ENCODE measurements at places on chromosomes 11 and 22.

- DNase-seq: no peak
Measured at GRCh38 chr22:25490896-25491295, 73.6 kb upstream of the GRK3 start.

DNA sequence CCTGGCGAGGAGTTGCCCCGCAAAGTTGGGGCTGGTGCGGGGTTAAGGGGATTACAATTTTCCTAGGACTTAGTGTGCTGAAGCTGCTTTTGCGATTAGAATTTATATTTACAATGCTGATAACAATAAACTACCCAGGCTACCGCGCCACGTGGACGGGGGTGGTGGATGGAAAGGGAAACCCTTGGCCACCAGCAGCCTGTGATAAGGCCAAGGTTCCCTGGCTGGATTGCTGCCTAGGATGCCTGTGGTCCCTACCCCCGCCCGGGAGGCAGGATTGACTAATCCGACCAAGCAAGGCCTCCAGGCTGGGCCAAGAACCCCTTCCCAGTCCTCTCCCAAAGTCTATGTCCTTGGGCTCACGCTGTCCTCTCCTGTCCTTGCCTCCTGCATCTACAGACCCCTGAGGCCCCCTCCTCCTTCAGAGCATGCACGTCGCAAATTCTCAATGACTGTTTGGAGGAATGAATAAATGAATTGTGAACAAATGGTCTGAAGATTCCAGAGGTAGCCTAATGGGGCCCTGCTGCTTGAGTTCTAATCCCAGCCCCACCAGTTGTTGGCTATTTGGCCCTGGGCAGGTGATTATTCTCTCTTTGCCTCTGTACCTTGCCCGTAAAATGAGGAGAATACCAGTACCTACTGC lies 7.6 kb upstream of the CHKA start:
- DNase-seq: no peak

GRCh38 chr11:86814775-86815174 lies 14.4 kb downstream of the PRSS23 start:
- DNase-seq: no peak

DNA sequence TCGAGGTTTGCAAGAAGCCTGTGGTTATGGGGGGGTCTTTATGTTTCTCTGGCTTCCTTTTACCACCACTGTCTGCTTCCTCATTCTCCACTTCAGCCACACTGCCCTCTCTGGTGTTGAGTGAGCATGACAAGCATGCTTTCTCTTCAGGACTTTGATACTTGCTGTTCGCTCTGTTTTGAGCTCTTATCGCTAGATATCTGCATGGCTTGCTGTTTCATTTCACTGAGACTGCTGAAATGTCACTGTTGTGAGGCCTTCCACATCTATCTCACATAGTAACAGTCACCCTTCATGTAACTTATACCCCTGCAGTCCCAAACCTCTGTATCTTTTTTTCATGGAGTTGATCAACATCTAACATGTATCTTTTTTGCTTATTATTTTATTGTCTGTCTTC lies 59.8 kb downstream of the TMEM135 start:
- peak; percentile 8 for DNase-seq

DNA sequence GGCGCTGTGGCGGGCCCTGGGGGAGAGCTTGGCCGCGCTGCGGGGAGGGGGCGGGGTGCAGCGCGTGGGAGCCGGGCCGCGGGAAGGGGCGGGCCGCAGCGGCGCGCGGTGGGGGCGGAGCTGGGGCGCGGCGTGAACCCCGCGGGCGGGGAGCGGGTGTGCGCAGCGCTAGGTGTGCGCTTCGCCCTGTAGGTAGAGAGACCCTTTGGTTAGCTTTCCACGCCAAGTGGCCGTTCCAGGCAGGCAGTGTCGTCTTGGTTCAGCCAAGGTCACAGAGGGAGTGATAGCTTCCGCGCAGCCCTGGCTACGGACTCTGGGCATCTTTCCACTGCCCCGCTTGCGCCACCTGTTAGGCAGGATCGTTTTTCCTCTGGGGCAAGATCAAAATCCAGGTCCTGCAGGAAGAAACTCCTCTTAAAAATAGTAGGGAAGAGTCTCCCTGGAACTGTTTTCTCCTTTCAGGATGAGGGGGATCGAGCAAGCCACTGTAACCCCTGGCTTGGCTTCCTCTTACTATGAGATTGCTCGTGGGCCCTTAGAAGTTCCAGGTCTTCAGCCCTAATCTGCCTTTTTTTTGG lies 434 bp downstream of the BANF1 start:
- DNase-seq: peak; percentile 73

GRCh38 chr11:34773826-34774225 lies 142.4 kb downstream of the APIP start:
- no peak for DNase-seq

GRCh38 chr22:26466196-26466595 lies 17.4 kb downstream of the HPS4 start:
- DNase-seq: peak; percentile 43

- DNase-seq: no peak
Measured at GRCh38 chr11:8196749-8197148, 27.9 kb upstream of the RIC3 start.

DNA sequence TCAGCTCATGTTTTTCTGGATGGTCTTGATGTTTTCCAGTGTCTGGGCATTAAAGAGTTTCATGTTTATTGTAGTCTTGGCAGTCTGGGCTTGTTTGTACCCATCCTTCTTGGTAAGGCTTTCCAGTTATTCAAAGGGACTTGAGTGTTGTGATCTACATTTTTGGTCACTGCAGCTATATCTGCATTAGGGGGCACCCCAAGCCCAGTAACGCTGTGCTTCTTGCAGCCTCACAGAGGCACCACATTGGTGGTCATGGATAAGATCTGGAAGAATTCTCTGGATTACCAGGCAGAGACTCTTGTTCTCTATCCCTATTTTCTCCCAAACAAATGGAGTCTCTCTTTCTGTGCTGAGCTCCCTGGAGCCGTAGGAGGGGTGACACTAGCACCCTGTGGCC lies 451.5 kb upstream of the FAT3 start:
- no peak for DNase-seq

DNA sequence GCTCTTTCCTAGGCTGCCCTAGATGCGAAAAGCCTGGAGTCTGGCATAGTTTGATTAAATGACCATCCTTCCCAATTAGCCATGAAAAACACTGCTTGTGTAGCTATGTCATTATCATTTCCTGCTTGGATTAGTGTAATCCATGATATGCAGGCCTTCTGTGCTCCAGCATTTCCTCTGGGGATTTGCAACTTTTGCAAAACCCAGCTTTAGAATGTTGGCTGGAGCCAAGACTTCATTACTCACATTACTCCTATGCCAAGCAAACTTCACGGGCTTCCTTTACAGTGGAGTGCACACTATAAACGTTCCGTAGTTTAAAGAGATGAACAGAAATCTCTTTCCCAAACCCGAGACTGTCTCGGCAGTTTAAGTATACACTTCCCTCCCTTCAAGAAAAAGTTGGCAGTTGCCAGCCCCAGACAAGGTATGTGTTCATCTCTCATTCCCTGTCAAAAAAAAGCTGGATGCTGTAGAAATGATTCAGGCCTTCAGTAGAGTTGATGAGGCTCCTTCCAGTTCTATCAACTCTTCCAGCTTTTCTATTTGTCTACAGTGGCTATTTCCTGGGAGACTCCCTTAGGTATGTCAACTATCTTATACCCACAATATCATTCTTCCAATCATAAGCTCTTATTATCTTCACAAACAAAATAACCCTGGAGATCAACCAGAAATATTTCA lies 180.0 kb downstream of the MAML2 start:
- no peak for DNase-seq

GRCh38 chr11:114058871-114059277 lies 637 bp upstream of the ZBTB16 start:
- no peak for DNase-seq

DNA sequence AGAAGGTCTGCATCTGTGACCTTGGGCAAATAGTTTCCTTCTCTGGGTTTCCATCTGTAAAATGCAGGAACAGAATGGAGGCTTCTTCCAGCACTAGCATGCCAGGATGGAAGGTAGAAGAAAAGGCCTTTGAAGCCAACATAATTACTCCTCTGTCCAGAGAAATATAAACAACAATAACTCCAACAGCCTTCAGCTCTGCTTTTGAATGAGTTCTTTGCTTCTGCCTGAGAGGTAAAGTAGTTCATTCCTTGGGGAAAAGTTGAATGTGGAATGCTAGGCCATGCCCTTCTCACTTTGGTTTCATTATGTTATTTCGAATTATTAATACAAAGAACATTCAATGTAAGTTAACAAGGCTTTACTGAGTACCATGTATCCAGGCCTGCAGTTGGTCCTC lies 61.2 kb upstream of the BLID start:
- no peak for DNase-seq

DNA sequence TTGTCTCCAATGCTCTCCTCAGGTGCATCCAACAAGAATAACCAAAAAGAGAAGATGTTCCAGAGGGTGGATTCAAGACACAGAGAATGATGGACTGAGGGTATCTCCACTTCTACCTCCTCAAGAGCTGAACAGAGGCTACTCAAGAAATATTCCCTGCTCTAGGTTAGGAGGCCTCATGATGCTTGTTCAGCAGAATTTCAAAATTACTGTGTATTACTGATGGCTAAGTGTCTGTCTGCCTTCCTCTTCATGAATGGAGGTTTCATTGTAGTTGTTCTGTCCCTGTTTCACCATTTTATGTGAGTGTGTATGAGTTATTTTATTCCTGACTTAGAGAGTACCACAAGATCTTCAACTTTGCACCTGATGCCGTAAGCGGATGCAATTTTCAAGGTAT lies 76.8 kb downstream of the JRKL start:
- no peak for DNase-seq

GRCh38 chr11:77557553-77557952 lies 32.2 kb upstream of the AQP11 start:
- peak; percentile 33 for DNase-seq

DNA sequence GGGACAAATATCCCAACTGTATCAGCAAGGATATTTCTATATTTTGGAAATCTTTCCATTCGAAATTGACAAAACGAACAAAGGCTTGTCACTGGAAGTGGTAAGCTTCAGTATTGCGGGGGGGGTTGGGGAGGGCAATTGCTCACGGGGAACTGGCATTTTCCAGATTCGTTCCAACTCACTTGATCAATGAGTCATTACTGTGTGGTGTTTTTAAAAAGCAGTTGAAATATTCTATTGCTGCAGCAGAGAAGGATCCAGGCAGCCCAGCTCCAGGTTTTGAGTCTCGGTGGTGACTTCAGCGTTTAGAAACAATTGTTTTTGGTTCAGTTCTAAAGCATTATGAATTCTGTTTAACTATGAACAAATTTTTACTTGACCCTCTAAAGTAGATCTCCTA lies 33.8 kb upstream of the FBLN1 start:
- DNase-seq: peak; percentile 16

DNA sequence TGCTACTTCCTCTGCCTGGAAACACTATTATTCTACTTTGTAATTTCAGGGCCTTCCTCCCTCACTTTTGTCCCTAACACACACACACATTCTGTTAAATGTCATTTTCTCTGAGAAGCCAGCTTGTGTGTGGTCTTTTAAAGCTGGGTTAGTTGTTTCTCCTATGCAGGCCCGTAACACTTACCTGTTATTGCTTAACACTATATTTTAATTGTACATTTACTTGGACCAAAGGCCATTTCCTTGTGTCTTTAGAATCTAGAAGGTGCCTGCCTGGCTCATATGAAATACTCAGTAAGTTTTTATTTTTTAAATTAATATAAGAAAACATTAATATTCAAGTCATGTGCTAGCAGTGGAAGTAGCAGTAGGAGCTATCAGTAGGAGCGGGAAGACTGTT lies 30.6 kb downstream of the FAR1 start:
- DNase-seq: no peak

DNA sequence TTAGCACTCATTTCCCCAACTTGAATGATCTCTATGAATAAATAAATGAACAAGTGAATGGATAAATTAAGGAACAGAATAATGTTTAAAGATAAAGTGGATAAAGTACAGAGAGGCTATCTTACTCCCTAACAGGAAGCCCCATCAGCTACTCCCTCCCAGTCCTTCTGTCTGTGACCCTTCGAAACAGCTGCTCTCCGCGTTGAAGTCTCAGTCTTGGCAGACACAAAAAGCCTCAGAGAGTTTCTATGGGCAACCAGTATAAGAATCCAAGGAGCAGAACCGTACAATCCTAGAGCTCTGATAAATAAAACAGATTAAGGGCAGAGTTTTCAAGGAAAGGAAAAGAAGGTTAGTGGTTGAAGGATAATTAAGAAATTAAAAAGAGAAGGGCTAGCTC lies 35.0 kb downstream of the GUCY1A2 start:
- DNase-seq: peak; percentile 31

GRCh38 chr22:24567668-24568067 lies 11.9 kb downstream of the SNRPD3 start:
- no peak for DNase-seq

DNA sequence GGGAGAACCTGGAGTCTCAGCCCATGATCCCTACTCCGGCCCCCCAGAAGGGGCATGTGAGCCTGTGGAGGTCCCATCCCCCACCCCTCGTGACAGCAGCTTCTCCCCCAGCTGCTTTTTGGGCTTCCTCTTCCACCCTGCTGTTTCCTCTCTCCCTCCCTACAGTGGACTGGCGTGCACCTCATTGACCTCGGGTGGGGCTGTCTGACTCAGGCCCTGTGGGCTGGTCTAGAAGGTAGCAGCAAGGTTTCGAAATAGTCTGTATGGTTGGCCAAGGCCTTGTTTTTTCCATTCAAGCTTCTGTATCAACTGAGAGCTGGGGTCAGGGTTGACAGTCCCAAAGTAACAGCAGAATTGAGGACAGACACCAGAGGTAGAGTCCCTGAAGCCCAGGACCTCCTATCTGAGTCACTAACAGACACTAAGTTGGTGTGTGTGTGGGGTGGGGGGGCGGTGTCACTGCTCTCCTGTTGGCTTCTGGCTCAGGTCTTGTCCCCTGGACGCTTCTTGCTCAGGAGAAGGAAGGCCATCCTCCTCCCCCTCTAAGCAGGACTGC lies 7.7 kb downstream of the SLC37A2 start:
- peak; percentile 74 for DNase-seq

- no peak for DNase-seq
Measured at GRCh38 chr11:811446-812245, 1.9 kb downstream of the RPLP2 start.

GRCh38 chr22:27459999-27460398 lies 341.6 kb downstream of the MN1 start:
- DNase-seq: no peak

All from Ammon's horn (tissue), 1 donor.